ENCODE measurements at places on chromosomes 11 and 22.

- no peak for DNase-seq
These were observed 45.1 kb upstream of the SLC25A1 start for GRCh38 chr22:19223617-19224016.

- no peak for DNase-seq
These were observed 1.6 kb upstream of the CNGA4 start for GRCh38 chr11:6237266-6237665.

- DNase-seq: no peak
These were observed 84.2 kb downstream of the FDX1 start for GRCh38 chr11:110513846-110514437.

- no peak for DNase-seq
These were observed 96.0 kb downstream of the TRPC6 start for GRCh38 chr11:101487775-101488174.

- DNase-seq: peak; percentile 28
These were observed 71.0 kb downstream of the JAM3 start for GRCh38 chr11:134139873-134140331.

GRCh38 chr22:18929459-18929858, 6.6 kb downstream of the PRODH start:
- no peak for DNase-seq
